Left cardiac atrium (tissue), 4 donors: ENCODE measurements at places on chromosomes 3 and 15. TPM values are rescaled to one million over a fixed set of nuclear protein-coding genes. Genes with fewer than 3 reads are reported as not detected.

NR2F2 gene
- total RNA-seq = 43.5 TPM

HYAL1 gene
- total RNA-seq = 24.6 TPM

DNA sequence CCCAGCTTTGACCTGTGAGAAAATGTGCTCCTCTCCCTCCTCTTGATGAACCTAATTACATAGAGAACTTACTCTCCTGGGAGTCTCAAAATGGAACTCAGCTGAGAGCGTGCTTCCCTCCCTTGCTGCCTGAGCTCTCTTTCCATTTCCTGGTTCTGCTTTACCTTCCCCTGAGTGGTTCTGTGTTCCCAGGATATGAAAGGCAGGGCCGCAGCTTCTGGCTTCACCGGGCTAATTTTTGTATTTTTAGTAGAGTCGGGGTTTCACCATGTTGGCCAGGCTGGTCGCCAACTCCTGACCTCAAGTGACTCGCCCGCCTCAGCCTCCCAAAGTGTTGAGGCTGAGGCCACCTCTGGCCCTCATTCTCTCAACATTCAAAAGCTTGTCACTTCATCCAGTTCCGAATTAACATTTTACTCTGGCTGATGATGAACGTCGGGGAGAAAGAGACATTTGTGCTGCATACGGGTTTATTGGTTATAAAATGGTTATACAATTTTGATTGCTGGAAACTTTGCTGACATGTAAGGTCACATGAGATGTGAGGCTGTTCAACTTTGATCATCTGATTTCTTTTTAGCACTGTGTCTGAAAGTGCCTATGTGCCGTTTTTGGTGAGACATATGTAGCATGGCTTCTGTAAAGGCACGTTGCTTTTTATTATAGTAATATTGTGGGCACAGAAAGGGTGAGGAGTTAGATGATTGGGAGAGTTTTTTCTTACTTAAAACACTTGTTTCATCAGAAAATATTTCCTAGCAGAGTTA lies 6.6 kb downstream of the PLS1 start:
- DNase-seq = no peak

DNA sequence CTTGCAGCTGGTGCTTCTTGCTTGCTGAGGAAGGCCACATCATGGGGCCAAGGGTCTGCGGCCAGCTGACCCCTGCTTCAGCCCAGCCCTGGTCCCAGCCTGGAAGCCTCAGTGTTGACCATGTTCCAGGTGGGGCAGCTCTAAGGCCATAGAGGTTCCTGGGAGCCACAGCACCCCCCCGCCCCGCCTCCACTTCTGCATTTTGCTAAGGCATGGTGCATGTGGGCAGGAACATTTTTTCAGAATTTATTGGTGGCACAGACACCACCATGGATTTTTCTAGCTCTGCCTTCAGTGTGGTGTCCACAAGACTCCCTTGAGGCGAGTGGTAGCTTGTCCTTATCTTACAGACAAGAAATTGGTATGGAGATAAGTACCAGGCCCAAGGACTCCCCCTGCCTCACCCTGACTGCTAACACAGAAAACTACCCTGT lies 1.9 kb upstream of the CHST14 start:
- no peak for DNase-seq

DNA sequence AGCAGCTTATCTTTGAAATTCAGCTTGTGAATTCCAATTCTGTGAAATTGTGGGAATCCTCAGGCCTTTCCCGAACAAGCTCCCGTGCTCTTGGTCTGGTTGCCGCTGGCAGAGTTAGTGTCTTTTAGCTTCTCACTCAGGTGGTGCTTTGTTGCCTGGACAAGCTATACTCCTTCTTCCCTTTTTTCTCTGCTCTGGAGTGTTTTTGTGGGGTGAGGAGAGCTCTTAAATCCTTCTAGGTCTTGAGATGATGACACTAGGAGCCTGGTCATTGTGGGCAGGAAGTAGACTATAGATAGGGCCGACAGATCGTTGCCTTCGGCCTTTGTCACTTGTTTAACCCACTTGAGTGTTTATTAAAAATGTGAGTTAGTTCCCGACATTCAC lies 93.8 kb downstream of the SLCO3A1 start:
- no peak for DNase-seq
